ENCODE measurements at places on chromosomes 2 and 18.

DNA sequence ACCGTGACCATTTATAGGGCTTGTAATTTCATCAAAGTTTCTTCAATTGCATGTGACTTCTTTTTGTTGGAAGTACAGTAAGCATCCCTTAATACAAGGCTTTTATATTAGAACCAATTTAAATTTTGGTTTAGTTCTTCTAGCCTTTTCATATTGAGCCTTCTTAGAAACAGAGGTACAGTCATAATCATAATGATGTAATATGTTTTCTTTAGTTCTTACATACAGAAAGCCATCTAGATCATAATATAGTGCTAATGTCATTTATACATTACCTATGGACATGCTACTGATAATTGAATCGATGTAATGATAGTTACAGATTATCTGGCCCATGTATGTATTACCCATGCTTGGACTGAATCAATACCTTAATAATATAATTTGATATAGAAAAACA lies 109.9 kb upstream of the OTX1 start:
- DNase-seq, result no peak

- DNase-seq, result no peak
Observed at GRCh38 chr2:202756598-202756997, 115.0 kb downstream of the ICA1L start.

GRCh38 chr2:224904381-224904780 lies 137.9 kb downstream of the DOCK10 start:
- no peak for DNase-seq

GRCh38 chr2:99857867-99858444 lies 284.4 kb downstream of the AFF3 start:
- DNase-seq, result no peak

DNA sequence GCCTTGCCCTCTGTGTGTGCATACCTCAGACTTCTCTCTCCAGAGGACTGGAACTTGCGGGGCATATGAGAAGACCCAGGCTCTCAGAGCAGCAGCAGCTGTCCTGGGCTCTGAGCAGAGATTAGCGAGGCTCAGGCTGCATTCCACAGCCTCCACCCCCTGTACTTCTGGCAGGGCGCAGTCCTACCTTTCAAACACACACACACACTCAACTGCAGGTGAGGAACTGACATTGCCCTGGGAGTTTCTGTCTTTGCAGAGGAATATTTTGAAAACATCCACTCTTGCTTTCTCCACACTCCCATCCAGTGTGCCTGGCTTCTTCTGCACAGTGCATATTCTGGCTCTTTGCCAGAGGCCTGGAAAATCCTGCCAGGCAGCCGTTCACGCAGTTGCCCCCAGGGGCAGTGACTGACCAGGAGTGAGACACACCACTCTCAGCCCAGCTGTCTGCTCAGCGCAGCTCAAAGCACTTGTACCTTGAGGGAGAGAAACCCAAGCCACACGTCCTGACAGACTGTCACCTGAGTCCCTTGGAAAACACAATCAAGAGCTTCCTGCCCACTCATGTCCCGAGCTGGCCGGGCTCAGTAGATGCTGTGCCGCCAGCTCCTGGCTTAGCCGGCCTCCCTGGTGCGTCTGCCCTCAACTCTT lies 460.8 kb downstream of the RNF144A start:
- DNase-seq, result no peak

- DNase-seq, result no peak
Observed at GRCh38 chr2:33628031-33628827, 29.1 kb upstream of the FAM98A start.

DNA sequence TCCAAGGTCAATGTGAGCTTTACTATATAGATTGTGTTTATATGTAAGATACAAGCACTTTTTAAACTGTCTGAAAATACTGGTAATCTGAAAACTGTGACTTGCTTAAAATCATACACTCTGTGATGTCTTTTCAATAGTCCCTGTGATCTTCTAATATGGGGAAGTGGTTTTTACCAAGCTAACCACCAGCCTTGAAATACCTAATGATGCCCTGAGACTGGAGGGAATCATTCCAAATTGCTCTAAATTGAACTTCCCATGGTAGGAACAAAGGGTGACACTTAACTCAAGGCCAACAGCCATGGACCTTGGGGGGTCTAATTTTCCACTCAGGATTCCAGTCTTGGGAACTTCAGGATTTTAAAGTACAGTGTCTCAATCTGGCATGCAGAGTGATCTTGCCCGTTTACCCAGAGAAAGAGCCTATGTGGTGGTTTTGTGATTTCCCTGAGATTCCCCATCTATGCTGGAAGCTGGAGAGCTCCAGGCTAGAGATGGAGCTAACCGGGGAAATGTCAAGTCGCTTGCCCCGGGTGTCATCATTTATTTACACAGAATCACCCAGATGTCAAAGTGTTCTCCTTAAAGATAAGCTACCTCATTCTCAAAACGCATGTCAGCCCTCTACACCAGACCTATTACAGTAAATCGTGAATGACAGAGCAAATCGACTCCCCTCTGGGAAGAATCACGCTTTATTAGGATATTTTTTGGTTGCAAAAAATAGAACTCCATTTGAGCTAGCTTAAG lies 198.5 kb downstream of the SP3 start:
- DNase-seq, result no peak

DNA sequence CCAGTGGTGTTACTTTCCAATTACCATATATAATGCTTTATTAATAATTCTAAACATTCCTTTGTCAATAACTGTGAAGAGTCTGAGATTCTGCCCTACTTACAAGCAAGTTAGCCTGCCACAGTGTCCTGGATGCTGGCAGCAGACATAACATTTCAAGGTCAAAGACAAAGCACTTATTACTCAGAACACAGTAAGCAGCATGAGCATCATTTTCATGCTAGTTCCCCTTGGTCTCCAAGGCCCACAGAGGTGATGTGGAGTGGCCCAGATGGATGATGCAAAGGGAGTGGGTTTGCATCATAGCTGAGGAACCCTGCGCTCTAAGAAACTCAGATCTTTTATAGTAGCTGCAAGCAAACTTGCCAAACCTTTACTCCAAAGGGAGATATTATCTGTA lies 349.7 kb downstream of the ZEB2 start:
- no peak for DNase-seq

GRCh38 chr2:158809816-158810215 lies 14.7 kb downstream of the DAPL1 start:
- no peak for DNase-seq

Measured in astrocyte of the cerebellum (primary cell).